ENCODE measurements at places on chromosomes 3 and 15. TPM values are rescaled to one million over a fixed set of nuclear protein-coding genes. Genes with fewer than 3 reads are reported as not detected.
A peak's percentile ranks its signal among the peaks of the same experiment; 100 is the strongest.

DNA sequence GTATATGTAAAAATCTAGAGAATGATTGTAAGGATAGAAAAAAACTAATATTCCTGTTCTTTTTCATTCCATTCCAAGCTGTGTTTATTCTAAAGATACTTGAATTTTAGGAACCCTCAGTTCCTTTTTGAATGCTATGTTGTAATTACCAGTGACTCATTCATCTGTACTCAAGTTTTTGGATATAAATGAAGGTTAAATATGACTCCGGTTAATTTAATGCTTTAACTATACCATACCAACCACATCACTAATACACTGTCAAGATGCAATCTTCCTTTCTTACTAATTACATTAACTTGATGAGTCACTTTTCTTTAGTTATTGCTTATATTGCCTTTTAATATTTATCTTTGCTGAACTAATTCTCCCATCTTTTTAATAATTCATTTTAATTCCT is 68.8 kb upstream of the ZNF148 start:
- H3K27me3 ChIP-seq = peaks cover 3% of the 10 kb centered on the region
- no peak overlapping the region for H3K4me3 ChIP-seq
- no peak overlapping the region for H3K27ac ChIP-seq
- no peaks in the 10 kb centered on the region for H3K4me1 ChIP-seq
- H3K36me3 ChIP-seq = peaks cover 18% of the 10 kb centered on the region
- no peak for DNase-seq

DNA sequence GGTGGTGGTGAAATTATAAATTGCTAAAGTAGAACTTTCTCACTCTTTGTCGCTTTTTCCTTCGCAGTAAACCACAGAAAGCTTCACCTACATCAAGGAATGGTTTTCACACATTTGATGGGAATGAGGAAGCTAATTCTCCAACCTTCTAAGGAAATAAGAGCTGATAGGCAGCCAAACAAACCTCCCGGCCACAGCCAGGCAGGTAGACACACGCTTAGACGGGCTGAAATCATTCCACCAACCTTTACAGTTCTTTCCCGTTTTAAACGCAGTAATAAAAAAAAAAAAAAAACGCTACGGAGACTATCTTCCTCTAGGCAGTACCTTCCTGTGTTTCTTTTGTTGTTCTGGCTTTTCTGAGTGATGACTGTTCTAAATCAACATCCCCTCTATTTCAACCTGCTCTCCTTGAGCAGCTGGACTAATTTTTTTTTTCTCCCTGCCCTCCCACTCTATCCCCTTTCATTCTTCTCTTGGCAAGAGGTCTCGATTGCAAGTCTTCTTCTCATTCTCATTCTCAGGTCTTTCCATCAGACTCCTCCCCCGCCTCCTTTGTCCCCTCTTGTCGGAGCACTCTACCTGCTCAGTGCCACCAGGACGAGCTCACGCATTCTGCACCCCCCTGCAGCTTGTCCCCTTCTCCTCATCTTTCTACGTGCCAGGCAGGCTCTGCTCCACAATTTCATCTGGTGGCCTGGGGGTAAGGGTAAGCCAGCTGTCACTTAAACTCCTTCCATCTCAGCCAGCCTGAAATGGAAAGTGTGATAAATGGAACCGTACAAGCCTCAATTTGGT is 391.1 kb upstream of the MDFIC2 start:
- no peak for DNase-seq
- H3K27ac ChIP-seq = no peak overlapping the region
- no peaks in the 10 kb centered on the region for H3K36me3 ChIP-seq
- peaks cover 20% of the 10 kb centered on the region for H3K27me3 ChIP-seq
- H3K4me3 ChIP-seq = no peak overlapping the region

DNA sequence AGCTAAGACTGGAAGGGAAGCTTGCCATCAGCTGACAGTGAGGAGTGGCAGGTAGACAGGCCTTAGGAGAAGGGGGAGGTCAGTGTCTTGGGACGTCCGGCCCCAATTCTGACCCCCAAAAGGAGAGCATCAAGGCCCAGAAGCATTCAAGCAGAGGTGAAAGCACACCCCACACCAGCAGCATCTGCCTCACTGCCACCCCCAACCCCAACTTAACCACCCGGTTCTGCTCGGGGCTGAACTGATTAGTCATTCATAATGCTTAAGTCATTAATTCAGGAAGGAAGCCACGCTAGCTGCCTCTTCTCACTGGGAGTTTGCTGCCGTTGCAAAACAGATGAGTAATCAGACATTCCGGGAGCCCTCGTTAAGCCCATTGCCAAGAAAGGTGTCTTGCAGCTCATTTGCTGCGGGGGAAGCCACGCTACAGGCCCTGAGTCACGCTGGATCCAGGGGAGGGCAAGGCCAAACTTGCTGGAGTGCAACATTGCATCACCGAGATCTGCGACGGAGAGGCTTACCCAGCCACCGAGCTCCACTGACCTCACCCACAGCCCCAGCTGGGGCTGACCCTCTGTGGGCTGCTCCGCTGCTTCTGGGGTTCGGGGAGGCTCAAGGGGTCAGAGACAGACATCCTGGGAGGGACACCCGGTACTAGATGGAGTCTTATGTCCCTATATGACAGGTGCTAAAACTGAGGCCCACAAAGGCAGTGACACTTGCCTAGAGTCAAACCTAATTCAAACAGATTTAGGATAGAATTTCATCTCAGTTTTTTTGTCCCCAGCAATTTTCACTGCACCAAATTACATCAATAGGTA is 46.4 kb upstream of the HES1 start:
- no peak for DNase-seq
- peaks cover 6% of the 10 kb centered on the region for H3K4me1 ChIP-seq
- no peak overlapping the region for H3K4me3 ChIP-seq

The RTP3 gene
- total RNA-seq = not detected

GRCh38 chr15:92399271-92399950 is 5.7 kb downstream of the ST8SIA2 start:
- H3K36me3 ChIP-seq = no peaks in the 10 kb centered on the region
- peaks cover 22% of the 10 kb centered on the region for H3K27me3 ChIP-seq
- H3K4me3 ChIP-seq = no peak overlapping the region
- no peak for DNase-seq

- H3K27ac ChIP-seq = no peak overlapping the region
- no peaks in the 10 kb centered on the region for H3K4me1 ChIP-seq
- H3K27me3 ChIP-seq = peaks cover 6% of the 10 kb centered on the region
- no peaks in the 10 kb centered on the region for H3K36me3 ChIP-seq
- H3K4me3 ChIP-seq = no peak overlapping the region
- DNase-seq = no peak
Measured at GRCh38 chr3:56974247-56974930, 86.1 kb upstream of the SPATA12 start.

- peak overlapping the region; percentile 80 for H3K4me3 ChIP-seq
- no peaks in the 10 kb centered on the region for H3K27me3 ChIP-seq
- peaks cover 70% of the 10 kb centered on the region for H3K4me1 ChIP-seq
- peak overlapping the region; percentile 81 for H3K27ac ChIP-seq
Measured at GRCh38 chr15:79969146-79969545, 1.9 kb downstream of the BCL2A1 start.

DNA sequence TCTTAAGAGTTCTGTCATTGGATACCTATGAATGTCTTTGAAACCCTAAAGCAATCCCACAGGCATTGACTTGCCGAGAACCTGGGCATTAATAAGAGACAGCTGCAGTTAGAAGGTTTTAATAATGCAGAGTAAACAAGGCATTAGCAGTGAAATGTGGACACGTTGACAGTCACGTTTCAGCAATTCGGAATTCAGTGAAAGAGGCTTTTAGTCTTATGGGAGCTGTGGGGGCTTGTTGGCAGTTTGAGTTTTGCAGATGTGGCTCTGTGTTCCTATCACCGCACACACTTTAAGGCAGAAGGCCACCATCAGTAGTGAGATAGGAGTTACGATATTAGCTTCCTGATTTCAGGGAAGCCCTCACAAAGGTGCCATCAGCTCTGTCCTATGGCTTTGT is 145.2 kb upstream of the NUDT16 start:
- no peak overlapping the region for H3K27ac ChIP-seq
- DNase-seq = no peak
- no peak overlapping the region for H3K4me3 ChIP-seq
- no peaks in the 10 kb centered on the region for H3K36me3 ChIP-seq

DNA sequence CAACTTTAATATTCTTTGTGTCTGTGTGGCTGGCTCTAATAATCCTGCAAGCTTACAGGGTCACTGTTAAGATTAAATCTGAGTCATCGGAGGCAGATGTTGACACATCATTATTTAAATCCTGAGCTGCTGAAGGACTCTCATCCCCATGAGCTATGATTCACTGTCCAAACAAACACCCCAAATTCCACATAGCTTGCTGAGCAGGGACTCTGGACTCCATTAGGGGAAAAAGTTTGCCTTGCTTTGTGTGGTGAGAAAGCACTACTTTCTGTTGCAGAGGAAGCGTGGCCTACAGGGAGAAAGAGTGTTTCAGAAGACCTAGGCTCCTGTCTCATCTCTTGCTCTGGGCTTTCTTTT is 213.7 kb downstream of the PDCD6IP start:
- DNase-seq = no peak
- H3K4me1 ChIP-seq = peaks cover 11% of the 10 kb centered on the region
- no peak overlapping the region for H3K4me3 ChIP-seq
- H3K27me3 ChIP-seq = no peaks in the 10 kb centered on the region

DNA sequence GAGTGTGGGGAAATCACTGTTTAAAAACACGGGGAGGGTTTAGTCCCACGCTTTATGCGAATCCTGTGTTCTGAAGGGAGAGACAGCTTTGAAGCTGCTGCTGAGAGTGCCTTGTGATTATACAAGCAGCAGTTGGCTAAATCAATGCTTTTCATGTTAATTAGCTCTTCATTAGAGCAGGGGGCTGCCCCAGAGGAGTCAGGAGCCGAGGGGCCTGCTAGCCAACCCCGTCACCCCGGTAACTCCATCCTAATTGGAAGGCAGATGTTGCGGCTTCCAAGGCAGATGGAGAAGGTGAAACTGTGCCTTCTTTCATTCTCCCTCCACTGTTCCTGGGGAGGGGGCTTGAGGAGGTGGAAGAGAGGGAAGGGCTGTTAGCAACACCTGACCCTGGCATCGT is 92.4 kb upstream of the ANKRD34C start:
- H3K27ac ChIP-seq = no peak overlapping the region
- no peaks in the 10 kb centered on the region for H3K36me3 ChIP-seq
- H3K4me3 ChIP-seq = no peak overlapping the region
- no peaks in the 10 kb centered on the region for H3K4me1 ChIP-seq
- peaks cover 3% of the 10 kb centered on the region for H3K27me3 ChIP-seq

GRCh38 chr3:86830566-86830965 is 160.4 kb downstream of the VGLL3 start:
- no peak for DNase-seq
- no peak overlapping the region for H3K27ac ChIP-seq
- no peaks in the 10 kb centered on the region for H3K36me3 ChIP-seq
- H3K4me1 ChIP-seq = no peaks in the 10 kb centered on the region

The CCDC54 gene
- total RNA-seq = not detected

- H3K4me3 ChIP-seq = no peak overlapping the region
- H3K36me3 ChIP-seq = no peaks in the 10 kb centered on the region
Measured at GRCh38 chr3:85432081-85432480, 473.3 kb downstream of the CADM2 start.

The SCG3 gene
- total RNA-seq = not detected

DNA sequence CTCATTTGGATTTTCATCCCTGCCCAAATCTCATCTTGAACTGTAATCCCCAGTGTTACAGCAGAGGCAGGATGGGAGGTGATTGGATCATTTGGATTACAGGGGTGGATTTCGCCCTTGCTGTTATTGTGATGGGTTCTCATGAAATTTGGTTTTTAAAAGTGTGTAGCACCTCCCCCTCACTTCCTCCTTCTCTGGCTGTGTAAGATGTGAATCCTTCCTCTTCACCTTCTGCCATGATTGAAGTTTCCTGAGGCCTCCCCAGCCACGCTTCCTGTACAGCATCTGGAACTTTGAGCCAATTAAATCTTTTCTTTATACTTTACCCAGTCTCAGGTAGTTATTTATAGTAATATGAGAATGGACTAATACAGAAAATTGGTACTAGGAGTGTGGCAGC is 316.8 kb downstream of the PLCL2 start:
- no peak overlapping the region for H3K27ac ChIP-seq
- no peak overlapping the region for H3K4me3 ChIP-seq
- DNase-seq = no peak
- H3K27me3 ChIP-seq = no peaks in the 10 kb centered on the region
- H3K36me3 ChIP-seq = peaks cover 41% of the 10 kb centered on the region

The SERINC4 gene
- 0.50 TPM for total RNA-seq

The HGD gene
- total RNA-seq = 0.10 TPM

DNA sequence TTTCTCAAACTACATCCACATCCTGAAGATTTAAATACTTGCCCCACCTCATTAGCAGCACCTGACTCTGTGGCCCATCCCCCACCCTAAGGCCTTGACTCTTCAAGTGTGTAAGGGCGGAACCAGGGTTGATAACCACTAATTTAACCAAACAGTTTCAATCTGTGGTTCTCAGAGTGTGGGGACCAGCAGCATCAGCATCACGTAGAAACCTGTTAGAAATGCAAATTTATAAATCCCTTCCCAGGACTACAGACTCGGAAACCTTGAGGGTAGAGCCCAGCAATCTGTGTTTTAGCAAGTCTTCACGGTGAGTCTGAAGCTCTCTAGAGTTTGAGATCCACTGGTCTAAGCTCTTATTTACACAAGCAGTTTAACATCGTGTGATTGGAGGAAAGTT is 12.4 kb downstream of the GNB4 start:
- no peak overlapping the region for H3K27ac ChIP-seq
- H3K4me3 ChIP-seq = no peak overlapping the region
- peaks cover 7% of the 10 kb centered on the region for H3K27me3 ChIP-seq
- H3K36me3 ChIP-seq = no peaks in the 10 kb centered on the region

- no peaks in the 10 kb centered on the region for H3K4me1 ChIP-seq
- H3K4me3 ChIP-seq = no peak overlapping the region
- no peaks in the 10 kb centered on the region for H3K36me3 ChIP-seq
- DNase-seq = no peak
- peaks cover 3% of the 10 kb centered on the region for H3K27me3 ChIP-seq
Measured at GRCh38 chr3:140585828-140586227, 92.0 kb upstream of the TRIM42 start.

The SLC26A6 gene
- total RNA-seq = 45.7 TPM

DNA sequence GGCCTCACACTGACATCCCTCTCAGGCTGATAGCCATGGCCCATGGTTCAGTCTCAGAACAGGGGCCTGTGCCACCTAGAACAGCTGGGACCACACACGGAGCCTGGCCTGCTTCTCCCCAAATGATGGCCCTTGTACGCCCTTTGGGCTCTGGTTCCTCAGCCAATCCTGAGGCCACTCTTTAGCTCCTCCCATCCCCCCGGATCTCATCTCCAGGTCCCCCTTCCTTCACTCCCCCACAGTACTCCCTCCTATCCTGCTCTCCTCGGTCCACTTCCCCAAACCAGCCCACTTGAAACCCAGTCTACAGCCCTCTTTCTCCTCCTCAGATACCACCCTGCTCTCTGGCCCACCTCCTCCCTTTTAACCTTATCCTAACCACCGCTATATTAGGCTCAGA is 17.8 kb upstream of the ZFYVE19 start:
- H3K4me1 ChIP-seq = peaks cover 28% of the 10 kb centered on the region
- H3K27me3 ChIP-seq = no peaks in the 10 kb centered on the region
- no peak for DNase-seq
- no peak overlapping the region for H3K27ac ChIP-seq

DNA sequence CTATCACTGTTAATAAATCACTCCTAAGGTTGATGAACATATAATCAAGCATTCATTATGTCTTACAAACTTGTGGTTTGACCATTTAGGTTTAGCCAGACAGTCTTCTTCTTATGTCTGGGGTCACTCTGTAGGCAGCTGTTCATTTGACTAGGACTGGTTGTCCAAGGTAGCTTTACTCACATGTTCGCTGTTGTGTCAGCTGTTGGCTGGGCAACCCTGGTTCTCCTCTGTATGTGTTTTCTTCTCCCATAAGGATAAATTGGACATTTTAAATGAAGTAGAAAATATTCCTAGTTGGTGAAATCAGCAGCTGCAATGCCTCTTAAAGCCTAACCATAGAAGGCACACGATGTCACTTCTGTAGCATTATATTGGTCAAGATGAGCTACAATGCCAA is 635.1 kb downstream of the EPHA3 start:
- no peaks in the 10 kb centered on the region for H3K36me3 ChIP-seq
- no peak overlapping the region for H3K27ac ChIP-seq
- no peak overlapping the region for H3K4me3 ChIP-seq
- no peak for DNase-seq
- H3K4me1 ChIP-seq = no peaks in the 10 kb centered on the region

Data from activated CD4-positive, alpha-beta T cell treated with anti-CD3 and anti-CD28 coated beads, Interleukin-2, amount 10 ng/mL, durations not matched to agents 7 days and 5 days (primary cell).